ENCODE measurements at places on chromosomes 11 and 22.
A peak's percentile ranks its signal among the peaks of the same experiment; 100 is the strongest.

DNA sequence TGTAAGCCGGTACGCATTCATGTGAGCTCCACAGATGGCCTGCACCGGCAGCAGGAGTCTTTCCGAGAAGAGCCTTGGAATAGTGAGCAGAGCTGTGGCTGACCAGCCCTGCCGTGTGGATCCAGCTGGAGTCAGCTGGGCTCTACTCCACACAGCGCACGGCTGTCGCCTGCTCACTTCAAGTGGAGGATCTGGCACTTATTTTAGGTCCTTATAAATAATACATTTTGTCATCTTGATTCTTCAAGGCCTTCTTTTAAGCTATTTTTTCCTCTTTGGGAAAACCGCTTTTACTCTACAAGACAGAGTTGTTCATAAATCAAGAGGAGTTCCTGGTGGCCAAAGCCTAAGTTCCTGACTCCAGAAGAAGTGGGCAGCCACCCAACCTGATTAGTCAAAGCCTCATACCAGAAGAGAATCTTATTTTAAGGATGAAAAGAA is 93.8 kb downstream of the KCNC1 start:
- no peak for DNase-seq

DNA sequence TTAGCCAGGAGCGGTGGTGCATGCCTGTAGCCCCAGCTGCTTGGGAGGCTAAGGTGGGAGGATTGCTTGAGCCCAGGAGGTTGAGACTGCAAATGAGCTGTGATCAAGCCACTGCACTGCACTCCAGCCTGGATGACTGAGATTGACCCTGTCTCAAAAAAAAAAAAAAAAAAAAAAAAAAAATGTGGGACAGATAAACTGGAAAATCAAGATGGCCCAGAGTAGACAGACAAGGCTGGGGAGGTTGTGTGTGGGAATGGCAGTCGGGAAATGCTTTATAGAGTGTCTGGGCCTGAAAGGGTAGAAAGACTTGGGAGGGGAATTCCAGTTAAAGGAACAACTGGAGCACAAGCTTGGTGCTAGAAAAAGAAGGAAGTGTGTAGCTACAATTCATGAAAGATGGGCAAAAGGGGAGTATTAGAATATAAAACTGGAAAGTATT is 18.2 kb upstream of the WDR74 start:
- DNase-seq: no peak

- DNase-seq: no peak
Measured at GRCh38 chr11:65440831-65441499, 18.4 kb downstream of the NEAT1 start.

- DNase-seq: peak; percentile 28
Measured at GRCh38 chr11:77109236-77110019, 6.8 kb downstream of the OMP start.

GRCh38 chr11:88680806-88681205 is 343.3 kb upstream of the CTSC start:
- DNase-seq: no peak

DNA sequence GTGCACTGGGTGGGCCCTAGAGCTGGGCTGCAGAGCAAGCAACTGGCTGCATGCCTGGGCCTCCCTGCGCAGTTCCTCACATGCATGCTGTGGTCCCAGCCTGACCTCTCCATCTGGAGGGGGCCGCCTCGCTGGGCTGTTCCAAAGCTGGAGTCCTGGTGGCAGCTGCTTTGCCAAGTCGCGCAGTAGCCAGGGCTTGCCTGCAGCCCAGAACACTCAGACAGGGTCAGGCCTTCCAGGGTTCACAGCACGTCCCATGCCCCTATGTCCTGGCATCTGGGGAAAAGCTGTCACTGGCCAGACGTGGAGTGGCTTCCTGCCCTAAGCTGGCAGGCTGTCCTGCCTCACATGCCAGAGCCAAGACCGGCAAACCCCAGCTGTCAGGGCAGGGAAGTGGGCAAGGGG is 16.5 kb upstream of the CDC42EP2 start:
- DNase-seq: no peak

DNA sequence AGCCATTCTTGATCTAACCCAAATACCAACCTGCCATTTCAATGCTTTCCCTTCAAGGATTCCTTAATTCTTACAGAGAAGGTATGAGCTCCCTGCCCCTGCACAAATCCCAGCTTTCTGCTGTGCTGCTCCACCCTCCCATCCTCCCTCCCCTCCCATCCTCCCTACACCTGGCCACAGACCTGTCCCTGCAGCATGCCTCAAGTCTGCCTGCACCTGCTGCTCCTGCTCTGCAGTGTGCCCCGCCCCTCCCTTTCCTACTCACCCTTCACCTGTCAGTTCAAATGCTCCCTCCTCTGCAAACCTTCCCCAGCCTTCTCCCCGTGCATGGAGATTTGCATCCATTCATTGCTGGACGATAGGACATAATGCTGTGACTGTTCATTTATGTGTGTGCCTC is 139.9 kb upstream of the NARS2 start:
- DNase-seq: no peak

- DNase-seq: no peak
Measured at GRCh38 chr11:66268952-66269905, 790 bp downstream of the RAB1B start.

DNA sequence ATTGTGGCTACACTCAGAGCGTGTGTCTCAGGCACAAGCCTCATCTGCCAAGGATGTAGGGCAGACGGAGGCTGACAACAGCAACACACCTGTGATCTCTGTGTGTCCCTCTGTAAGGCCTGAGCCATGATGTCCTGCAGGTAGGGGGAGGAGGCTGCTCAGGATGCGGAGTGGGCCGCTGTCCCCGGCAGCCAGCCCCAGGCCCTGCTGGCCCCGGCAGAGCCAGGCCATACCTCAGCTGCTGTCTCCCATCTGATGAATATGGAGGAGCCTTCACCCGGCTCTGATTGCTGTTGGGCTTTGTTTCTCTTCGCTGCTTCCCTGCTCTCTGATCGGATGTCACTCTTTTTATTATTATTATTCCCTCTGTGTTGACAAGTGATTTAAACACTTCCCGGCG is 83.6 kb upstream of the NCAM1 start:
- DNase-seq: no peak

GRCh38 chr22:39176714-39177455 is 24.4 kb upstream of the CBX7 start:
- DNase-seq: no peak

GRCh38 chr11:62439785-62440602 is 21.2 kb downstream of the SCGB1A1 start:
- no peak for DNase-seq

DNA sequence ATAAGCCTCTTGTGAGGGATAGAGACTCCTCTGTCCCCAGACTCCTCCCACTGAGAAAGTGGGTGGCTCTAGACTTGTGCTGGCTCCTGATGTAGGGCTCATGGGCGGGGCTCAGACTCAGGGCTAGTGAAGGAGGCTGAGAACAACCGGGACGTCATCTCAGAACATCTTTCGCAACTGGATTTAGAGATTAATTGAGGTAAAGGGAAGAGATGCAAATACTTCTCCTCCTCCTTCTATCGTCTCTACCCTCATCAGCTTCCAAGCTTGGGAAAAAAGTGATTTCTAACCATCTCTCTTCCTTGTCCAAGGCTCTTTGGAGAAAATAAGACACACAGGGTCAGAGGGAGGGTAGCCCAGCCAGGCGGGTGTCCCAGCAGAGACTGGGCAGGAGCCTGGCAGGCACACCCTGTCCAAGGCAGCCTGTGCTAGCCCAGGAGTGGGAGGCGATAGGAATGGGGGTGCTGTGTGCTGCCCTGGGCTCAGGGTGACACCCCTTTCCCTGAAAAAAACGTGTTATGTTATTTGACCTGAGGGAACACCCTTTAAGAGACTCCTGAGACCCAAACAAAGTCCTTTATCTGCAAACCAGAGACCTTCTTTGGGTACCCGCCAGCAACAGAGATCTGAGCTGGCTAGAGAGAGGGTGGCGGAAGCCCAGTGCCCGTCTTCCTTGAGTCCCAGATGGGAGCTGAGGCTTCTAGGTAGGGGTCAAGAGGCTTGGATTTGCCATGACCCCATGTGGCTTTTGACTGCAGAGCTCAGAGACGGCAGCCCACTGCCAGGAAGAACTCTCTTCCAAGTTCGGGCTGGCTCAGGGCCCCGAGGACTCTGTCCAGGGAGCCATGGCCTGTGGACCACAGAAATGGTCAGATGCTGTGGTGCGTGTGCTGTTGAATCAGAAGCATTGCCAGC is 160.9 kb downstream of the ADAMTS15 start:
- DNase-seq: no peak

DNA sequence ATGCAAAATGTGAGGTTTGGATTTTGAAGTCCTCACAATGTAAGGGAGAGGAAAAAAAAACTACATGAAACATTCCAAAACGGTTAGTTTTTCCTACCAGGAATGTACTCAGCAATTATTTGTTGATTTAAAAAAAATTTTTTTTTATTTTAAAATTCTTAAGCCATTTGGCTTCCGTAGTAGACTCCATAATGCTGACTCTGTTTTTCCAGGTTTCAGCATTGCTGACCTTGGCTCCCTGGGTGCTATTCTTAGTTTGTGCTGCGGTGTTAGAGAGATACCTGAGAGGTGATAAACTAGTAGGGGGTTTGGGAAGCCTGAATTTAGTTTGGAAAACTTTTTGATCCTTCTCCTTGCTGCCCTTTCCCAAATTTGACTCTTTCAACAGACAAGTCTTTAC is 10.6 kb downstream of the STT3A start:
- DNase-seq: no peak

- no peak for DNase-seq
Measured at GRCh38 chr11:85951428-85952107, 96.4 kb downstream of the CCDC83 start.

DNA sequence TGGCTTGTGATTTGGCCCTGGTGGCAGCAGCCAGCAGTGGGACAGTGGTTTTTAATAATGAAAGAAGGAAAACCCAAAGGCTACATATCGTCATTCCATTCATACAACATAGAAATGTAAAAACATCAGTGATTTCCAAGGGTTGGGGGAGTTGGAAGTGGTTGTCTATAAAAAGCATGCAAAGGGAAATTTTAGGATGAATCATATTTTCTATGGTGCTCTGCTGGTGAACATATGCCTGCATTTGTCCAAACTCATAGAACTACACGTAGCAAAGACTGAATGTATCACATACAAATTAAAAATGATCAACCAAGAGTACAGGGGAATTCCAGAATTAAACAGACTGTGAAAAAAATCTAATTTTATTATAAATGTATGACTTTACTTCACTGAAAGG is 11.1 kb downstream of the OR5B3 start:
- no peak for DNase-seq

GRCh38 chr22:36303874-36304273 is 50.9 kb downstream of the APOL1 start:
- DNase-seq: no peak

- no peak for DNase-seq
Measured at GRCh38 chr11:75558939-75559843, 2.9 kb upstream of the SERPINH1 start.
